ENCODE measurements at places on chromosomes 13 and 19.

DNA sequence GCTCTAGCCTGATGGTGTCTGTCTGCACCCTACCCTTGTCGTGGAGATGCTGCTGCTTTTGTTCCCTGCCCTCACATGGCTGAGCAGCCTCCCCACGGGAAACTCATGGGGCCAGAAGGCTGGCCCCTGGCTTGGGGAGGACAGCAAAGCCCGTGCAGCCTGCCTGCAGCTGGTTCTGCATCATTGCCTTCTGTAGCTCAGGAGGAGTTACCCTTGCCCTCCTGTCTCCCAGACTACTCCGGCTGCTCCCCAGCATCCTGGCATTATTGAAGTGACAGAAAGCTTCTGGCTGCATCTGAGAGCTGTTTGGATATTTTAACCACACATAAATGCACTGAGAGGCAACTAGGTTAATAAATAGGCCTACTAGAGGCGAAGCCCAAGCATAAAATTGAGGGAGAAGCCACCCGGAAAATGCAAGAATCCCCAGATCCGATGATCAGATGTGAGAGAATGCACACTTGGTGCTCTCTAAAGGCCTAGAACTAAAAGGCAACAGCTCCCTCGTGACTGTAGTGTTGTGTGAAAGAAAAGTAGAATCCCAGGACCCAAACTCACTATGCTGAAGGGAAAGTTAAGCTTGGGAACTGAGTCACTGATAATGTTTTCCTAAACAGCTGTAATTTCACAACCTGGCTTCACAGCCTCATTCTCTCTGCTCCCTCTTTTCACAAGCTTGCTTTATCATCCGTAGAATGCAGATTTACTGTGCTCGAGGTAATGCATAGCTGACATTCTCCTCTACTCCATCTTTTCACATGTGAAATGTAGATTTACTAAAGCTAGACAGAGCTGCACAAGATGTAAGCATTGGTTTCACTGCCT lies 110.8 kb downstream of the TNFRSF19 start:
- no peak for DNase-seq

DNA sequence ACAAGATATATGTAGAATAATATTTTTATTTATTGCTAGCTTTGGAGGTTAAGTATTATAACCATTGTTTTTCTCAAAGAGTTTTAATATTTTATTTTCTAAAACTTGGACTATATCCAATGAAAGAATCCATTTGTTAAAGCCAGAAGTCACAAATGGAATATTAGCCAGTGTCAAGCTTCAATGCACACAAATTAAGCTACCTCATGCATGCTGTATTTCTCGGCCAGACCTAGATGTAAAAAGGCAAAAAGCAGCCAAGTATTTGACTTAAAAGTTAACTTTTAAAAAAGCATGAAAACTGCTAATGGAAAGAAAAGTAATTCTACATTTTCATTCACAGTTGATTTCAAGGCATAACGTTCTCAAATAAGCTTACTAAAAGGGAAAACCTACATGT lies 160.0 kb upstream of the ATXN8OS start:
- DNase-seq: no peak

GRCh38 chr19:29337029-29337428 lies 124.1 kb upstream of the UQCRFS1 start:
- DNase-seq: no peak

GRCh38 chr13:30882026-30882850 lies 23.8 kb upstream of the MEDAG start:
- no peak for DNase-seq

DNA sequence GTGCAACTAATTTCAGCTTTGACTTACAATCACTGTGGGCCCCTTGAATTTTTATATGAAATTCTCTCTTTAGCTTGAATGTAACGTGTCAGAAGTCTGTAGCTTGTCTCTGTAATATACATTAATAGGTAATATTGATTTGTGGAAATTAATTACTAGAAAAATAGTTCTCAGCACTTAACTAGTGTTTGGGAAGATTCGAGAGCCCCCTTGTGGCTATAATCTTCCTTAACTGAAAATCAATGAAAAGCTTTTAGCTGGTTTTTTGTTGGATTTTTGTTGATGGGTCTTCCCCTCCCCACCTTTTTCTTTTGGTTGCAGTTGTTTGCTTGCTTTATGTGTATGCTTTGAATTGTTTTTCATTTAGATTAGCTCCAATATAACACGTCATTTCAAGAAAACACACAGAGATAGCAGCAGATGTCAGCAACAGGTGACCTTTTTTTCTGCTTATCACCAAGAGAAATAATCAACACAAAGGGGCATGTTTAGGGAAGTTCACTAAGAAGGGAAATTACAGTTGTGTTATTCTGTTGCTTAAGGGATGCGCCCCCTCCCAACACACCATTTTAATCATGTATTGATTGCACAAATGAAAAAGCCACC lies 176.8 kb downstream of the OXGR1 start:
- DNase-seq: no peak

DNA sequence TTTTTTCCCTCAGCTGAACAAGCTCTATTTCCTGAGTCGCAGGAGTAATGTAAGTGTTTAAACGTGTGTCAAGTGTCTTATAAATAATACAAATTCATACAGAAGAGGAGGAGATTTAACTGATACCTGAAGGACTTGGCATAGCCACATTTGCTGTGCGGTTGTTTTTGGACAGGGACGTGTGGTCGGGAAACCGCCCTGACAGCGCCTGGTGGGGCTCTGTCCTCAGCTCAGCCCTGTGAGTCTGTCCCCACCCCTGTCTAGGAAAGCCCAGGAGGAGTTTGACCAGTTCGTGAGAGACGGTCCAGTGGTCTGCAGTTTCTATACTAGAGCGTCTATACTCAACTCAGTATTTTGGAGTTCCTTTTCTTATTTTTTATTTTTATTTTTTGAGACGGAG lies 16.7 kb downstream of the ZIC2 start:
- no peak for DNase-seq

GRCh38 chr19:40235238-40236025 lies 8.9 kb upstream of the CCNP start:
- no peak for DNase-seq

GRCh38 chr13:53124623-53125022 lies 96.0 kb downstream of the OLFM4 start:
- DNase-seq: no peak

DNA sequence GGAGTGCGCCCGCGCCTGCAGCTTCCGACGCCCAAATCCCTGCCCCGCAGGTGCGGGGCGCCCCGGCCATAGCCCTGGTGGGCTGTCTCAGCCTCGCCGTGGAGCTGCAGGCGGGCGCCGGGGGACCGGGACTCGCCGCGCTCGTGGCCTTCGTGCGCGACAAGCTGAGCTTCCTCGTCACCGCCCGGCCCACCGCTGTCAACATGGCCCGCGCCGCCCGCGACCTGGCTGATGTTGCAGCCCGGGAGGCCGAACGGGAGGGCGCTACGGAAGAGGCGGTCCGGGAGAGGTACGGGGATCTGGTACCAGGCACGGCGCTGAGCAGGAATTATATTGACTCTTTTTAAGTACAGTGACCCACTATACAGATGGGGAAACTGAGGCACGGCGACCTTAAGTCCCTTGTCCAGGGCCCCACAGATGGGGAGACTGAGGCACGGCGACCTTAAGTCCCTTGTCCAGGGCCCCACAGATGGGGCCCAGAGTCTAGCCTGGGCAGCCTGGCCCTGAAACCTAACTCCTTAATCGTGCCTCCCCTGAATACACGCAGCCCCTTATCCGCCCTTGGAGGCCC lies 586 bp downstream of the MRI1 start:
- peak; percentile 41 for DNase-seq

- no peak for DNase-seq
These were observed 2.3 kb upstream of the FTL start for GRCh38 chr19:48962849-48963165.

DNA sequence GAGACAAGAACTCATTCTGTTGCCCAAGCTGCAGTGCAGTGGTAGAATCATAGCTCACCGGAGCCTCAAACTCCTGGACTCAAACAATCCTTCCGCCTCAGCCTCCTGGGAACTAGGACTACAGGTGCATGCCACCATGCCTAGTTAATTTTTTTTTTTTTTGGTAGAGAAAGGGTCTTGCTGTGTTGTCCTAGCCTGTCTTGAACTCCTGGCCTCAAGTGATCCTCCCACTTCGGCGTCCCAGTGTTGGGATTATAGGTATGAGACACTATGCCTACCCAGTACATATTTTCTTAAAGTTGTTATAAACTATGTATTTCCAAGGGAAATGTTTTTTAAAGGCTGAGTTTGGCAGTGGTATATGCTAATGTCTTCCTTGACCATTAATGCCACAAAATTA lies 412.6 kb downstream of the KLF12 start:
- DNase-seq: no peak

GRCh38 chr19:7933411-7933810 lies 7.5 kb upstream of the CTXN1 start:
- DNase-seq: no peak

GRCh38 chr13:64774915-64775314 lies 2455.2 kb downstream of the PCDH9 start:
- DNase-seq: no peak

GRCh38 chr13:97855570-97856303 lies 97.7 kb upstream of the IPO5 start:
- no peak for DNase-seq

DNA sequence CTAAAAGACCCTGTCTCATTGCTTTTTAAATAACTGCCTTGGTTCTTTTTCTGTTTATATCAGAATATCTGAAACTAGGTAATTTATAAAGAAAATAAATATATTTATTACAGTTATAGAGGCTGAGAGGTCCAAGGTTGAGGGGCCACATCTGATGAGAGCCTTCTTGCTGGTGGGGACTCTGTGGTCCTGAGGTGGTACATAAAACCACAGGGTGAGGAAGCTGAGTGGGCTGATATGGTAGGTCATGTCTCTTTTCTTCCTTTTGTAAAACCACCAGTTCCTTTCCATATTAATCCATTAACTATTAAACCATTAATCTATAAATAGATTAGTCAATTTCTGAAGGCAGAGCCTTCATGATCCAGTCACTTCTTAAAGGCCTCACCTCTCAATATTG lies 109.5 kb upstream of the SPRY2 start:
- no peak for DNase-seq

DNA sequence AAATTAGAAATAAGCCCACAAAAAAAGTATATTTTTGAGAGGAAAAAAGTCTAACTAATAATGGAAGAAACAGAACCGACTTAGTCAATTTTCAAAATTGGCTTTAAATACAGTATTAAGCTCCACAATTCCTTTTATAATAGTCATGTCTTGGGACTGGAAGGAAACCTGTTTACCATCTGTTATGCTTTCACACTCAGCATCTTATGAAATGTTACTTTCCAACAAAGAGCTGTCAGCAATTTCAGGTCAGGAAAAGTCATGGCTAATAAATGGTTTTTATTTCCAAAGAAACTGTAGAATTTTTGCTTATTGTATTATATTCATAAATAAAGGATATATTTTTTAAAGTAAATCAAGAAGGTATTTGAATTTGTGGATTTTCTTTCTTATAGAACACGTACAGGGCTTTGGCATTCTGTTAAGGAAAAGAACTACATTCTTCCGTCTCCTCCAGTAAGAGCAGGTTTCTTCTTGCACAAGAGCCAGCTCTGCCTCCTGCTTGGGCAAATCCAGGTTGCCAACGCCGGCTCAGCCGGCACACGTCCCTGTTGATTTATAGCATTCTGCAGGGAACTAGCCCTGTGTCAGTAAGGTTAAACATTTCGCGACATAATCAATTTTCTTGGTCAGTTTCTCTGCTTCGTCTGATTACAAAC lies 52.9 kb upstream of the GPR12 start:
- no peak for DNase-seq

- DNase-seq: no peak
These were observed 109.0 kb downstream of the TNFRSF19 start for GRCh38 chr13:23679220-23679619.

GRCh38 chr19:51093101-51093500 lies 10.4 kb upstream of the KLK14 start:
- no peak for DNase-seq

DNA sequence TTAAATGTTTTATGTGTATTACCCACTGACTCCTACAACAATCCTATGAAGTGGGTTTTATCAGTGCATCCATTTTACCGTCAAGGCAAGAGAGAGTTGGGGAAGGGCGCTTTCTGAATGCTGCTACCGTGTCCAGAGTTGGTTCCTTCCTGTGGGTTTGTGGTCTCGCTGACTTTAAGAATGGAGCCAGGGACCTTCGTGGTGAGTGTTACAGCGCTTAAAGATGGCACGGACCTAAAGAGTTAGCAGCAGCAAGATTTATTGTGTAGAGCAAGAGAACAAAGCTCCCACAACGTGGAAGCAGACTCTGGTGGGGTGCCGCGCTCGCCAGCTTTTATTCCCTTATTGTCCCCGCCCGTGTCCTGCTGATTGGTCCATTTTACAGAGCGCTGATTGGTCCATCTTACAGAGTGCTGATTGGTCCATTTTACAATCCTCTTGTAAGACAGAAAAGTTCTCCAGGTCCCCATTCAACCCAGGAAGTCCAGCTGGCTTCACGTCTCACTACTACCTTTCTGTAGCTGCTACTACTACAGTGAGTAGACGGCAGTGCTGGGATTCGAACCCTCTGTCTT lies 6.1 kb downstream of the OSCAR start:
- no peak for DNase-seq

GRCh38 chr13:24642219-24642618 lies 38.0 kb upstream of the ATP12A start:
- DNase-seq: no peak

DNA sequence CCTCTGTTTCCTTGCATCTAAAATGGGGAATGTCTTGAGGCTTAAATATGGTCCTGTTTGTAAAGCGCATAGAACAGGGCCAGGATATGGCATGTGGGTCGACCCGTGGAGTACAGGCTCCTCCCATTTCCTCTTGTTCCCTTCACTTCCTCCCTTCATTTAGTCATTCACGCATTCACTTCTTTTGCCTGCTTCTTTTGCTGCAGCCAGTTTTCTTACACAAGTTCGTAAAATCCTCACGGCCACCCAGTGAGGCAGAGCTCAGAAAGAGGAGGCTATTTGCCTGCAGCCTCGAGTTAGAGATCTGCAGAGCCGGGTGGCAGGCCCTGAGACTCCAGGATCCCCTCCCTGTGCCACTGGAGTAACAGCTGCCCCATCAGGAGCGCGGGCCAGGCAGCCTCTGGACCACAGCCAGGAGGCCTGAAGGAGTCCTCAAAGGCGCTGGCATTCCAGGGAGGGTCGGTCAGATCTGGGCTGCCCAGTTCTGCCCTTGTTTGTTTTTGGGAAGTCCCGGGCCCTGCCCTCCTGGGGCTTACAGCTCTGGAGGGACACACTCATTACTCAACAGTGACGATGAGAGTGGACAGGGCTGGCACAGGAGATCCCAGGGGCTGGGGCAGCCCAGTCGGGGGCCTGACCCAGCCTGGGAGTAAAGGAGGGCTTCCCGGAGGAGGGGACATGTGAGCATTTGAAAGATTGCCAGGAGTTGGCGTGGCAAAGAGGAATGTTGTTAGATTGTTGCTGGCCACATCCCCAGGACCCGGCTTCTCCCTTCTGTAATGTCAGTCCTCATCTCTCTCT lies 4.6 kb downstream of the PPP5C start:
- no peak for DNase-seq

All from stimulated activated CD4-positive, alpha-beta T cell treated with anti-CD3 and anti-CD28 coated beads, Interleukin-1b, Interleukin-23, amount 100 ng/mL, for 4 hours (primary cell).